ENCODE measurements at places on chromosomes 6 and 20.

GRCh38 chr6:157323966-157324300 lies 614 bp upstream of the TMEM242 start:
- DNase-seq = no peak

- DNase-seq = no peak
These were observed 96.8 kb downstream of the COL12A1 start for GRCh38 chr6:75109022-75109421.

GRCh38 chr6:33427585-33428223 lies 7.8 kb downstream of the SYNGAP1 start:
- DNase-seq = peak; percentile 51

- DNase-seq = no peak
These were observed 61.0 kb downstream of the CRYBG1 start for GRCh38 chr6:106421496-106421895.

DNA sequence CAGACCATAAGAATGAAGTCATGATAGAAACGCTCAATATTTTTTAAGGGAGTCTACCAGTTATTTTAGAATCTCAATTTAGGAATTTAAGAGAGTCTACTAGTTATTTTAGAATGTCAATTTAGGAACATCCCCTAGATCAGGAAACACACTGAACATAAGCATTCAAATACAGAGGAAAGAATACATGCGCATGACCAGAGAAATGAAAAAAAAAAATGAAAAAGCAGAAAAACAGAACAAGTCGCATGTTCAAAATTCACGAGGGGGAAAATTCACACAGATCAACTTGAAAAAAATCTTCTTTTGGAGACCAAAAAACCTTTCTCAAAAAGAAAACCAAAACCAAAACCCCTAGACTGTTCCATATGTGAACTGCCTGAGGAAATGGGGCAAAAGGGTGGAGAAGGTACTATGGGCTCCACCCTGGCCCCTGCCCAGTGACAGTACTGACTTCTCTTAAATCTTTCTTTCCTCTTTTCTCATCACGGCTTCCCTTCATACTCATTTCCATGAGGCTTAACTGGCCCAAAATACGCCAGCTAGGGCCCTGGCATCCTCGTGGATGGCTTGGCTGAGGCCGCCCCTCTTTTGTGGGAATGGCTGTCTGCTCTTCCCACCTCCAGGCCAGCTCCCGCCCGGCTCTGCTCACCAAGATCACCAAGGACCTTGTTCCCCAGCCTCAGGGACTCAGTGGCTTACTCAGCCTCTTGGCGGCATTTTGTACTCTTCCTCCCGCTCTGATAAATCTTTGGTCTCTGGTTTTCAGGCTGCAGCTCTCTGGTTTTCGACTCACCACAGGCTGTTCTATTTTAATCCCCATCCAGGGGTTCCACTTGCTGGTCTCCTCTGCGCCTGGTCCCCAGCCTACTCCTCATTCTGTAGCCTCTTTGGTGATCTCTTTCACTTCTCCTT lies 11.2 kb downstream of the ZBTB2 start:
- peak; percentile 10 for DNase-seq

DNA sequence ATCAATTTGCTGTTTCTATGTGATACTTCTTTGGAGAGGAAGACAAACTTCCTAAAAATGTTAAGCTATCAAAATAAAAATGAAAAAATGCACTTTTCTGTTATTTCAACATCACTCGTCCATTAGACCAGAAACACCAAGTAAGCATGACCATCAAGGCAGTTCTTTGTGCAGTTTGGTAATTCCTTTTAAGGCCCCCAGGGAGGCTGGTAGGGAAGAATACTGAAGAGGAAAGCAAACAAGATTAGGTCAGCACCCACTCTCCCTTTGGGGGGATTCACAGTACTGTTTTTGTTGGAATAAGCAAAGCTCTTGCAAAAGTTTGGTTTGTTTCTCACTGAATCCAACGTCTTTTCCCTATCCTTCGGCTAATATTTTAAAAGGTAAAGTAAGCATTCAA lies 206.8 kb upstream of the SLC35B3 start:
- DNase-seq = no peak

GRCh38 chr6:105771313-105771970 lies 314.7 kb upstream of the PRDM1 start:
- DNase-seq = no peak

Measured in common myeloid progenitor, CD34-positive (primary cell).